ENCODE measurements at places on chromosomes 7 and 10.

- no peak for DNase-seq
Observed at GRCh38 chr7:41421056-41421455, 281.8 kb downstream of the INHBA start.

DNA sequence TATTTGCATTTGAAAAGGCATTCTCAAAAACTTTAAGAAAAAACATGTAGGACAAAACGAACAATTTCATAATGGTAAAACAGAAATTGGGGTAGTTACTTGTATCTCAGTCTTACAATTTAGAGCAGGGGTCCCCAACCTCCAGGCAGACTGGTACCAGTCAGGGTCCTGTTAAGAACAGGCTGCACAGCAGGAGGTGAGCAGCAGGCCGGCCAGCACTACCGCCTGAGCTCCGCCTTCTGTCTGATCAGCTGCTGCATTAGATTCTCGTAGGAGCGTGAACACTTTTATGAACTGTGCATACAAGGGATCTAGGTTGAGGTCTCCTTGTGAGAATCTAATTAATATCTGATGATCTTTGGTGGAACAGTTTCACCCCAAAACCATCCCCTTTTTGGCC lies 77.3 kb downstream of the SEMA3A start:
- no peak for DNase-seq

- no peak for DNase-seq
Observed at GRCh38 chr10:43922335-43923280, 273.9 kb upstream of the ZNF32 start.

DNA sequence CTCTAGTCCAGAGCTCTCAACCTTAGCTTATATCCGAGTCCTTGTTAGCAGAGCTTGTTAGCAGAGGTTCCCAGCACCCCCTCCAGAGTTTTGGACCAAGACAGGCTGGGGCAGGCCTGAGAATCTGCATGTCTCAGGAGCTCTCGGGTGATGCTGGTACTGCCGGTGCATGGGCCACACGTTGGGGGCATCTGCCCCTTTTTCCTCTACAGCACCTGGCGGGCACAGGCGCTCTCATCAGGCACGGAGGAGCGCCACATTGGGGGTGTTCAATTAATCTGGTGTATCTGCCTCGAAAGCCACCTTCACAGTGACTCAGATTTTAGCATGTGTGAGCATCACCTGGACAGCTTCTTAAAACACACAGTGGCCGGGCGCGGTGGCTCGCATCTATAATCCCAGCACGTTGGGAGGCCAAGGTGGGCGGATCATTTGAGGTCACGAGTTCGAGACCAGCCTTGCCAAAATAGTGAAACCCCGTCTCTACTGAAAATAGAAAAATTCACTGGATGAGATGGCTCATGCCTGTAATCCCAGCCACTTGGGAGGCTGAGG lies 117.7 kb downstream of the ELFN1 start:
- DNase-seq: no peak

DNA sequence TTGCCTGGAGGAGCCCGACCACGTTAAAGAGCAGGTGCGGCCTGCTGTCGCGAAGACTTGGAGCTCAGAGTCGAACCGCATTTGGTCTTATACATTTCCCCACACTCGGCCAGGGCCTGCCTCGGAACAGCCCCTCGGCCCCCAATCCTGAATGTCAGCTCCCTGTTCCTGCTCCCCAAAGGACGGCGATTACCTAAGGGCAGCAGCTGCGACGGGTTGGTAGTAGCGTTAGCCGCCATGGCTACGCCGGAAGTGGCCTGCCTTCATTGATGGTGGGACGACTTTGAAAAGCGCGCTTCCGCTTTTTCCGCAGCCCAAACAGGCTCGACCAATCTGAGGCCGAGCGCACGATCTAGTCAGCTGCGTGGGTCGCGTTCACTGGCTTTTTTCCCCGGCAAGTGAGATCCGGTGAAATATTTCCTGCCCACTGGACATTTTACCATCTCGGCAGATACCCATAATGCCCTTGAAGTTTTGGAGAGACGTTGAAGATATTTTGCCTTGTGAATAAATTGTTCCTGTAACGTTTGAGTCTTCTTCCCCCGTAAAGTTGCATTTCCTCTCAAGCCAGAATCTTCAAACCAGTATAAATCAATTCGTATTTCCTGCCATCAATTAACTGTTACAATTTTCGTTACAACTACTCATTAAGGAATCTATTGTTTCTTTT lies at the start of gene LSM5:
Gene LSM5, minus strand, starts transcription at position 254 of the 670 bp plus-strand sequence. Its CDS starts 15 bp downstream, at position 239.
- DNase-seq: peak; percentile 82
